ENCODE measurements at places on chromosomes 2 and 18.

GRCh38 chr2:6827566-6828298 is 38.0 kb downstream of the CMPK2 start:
- peak; percentile 38 for DNase-seq

GRCh38 chr2:31967790-31968189 is 43.0 kb downstream of the MEMO1 start:
- peak; percentile 15 for DNase-seq

DNA sequence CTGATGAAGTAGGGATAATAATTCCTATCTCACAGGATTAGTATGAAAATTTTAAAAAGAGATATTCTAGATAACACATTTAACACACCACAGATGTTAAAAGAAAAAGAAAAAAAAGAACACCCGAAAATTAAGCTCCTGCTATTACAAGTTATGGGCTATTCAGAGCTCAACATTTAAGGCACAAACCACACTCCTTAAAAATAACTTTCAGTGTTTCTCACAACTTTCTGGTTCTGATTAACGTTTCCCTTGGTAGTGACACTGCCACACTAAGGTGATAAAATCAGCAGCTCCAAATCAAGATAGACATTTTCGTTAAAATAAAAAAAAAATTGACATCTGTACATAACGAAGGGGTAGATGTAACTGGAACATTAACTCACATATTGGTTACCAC is 26.9 kb downstream of the ACVR1C start:
- DNase-seq, result no peak

GRCh38 chr2:71540818-71541217 is 87.5 kb downstream of the DYSF start:
- no peak for DNase-seq

GRCh38 chr2:180564051-180564450 is 416.4 kb upstream of the UBE2E3 start:
- DNase-seq, result no peak

DNA sequence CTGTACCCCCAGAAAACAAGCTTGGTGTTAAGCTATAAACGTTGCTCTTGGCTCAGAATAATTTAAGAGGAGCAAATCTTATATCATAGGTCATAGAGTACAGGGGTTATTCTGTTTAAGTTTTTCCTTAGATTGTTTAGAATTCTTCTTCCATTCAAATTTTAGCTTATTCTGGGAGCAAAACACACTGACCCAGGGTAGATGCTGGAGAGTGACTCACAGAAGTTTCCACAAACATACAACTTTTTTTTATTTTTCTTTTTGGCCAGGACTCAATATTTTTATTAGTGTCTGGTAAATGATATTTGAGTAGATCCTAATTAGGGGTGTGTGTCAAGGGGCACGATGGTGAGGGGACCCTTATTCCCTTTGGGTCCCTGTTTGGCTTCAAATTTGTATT is 71.5 kb upstream of the PSME4 start:
- DNase-seq, result no peak

DNA sequence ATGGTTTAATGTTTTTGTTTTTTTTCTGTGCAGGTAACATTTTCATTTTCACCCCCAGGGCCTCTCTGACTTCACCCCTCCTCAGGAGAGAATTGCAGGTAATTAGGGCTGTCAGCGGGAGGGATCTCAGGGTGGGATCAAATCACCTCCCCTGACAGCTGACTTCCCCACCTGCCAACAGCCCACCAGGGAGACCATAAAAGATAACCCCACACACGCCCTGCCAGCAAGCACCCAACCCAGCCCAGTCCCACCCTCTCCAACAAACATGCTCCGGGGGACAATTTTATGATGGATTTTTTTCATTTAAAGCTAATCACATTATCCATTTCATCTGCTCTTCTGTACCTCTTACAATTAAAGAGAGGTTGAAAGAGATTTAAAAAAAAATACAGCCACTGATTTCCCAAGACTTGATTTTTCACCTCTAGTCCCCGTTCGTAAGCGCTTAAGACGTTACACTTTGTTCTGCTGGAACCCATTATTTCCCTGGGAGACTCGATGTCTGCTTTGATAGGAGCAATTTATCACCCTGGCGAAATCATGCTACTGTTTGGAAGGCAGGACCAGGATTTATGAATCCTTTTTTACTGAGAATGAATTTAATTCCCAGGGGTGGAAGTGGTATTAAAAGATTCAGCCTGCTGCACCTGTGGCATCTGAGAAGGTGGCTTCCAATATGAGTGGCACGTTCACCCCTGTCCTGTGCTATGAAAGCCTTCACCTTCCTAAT is 232.9 kb upstream of the ID2 start:
- no peak for DNase-seq

- DNase-seq, result no peak
These were observed 340.0 kb upstream of the MEX3C start for GRCh38 chr18:51537487-51537886.

DNA sequence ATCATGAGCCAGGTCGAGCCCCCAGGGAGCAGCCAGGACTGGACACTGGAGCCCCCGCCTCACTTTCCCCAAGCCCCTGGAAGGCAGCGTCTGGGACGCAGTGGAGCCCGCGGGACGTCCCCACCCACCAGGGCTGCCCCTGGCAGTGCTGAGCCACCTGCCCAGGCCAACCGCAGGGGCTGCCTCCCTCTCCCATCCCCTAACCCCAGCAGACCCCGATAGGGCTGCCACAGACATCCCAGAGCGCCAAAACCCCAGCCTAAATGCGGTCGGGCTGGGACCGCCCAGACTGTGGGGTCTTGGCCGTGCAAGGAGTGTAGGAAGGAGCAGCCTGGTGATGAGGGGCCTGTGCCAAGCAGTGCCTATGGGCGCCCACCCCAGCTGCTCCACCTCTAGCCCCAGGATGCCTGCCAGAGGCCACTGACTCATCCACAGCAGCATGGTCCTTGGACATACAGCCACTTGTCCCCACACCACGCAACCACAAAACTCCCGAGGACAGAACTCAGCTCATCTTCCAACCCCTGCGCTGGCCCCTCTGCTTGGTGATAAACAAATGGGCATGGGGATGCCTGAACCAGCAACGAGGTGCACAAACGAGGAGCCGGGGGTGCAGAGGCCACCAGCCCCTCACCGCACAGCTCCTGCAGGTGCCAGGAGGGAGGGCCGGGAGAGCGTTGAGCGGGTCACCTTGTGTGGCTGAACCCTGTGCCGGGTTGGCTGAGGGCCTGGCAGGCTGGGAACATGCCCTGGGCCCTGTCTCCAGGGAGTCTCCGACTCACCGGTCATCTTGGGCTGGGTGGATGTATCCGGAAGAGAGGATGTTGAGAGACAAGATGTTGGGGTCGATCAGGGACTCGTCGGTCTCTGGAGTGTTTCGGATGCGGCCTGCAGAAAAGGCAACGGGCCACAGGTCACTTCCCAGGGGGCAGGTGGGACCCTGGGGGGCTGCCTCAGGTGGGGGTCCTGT is 44.9 kb downstream of the AQP12A start:
- no peak for DNase-seq

DNA sequence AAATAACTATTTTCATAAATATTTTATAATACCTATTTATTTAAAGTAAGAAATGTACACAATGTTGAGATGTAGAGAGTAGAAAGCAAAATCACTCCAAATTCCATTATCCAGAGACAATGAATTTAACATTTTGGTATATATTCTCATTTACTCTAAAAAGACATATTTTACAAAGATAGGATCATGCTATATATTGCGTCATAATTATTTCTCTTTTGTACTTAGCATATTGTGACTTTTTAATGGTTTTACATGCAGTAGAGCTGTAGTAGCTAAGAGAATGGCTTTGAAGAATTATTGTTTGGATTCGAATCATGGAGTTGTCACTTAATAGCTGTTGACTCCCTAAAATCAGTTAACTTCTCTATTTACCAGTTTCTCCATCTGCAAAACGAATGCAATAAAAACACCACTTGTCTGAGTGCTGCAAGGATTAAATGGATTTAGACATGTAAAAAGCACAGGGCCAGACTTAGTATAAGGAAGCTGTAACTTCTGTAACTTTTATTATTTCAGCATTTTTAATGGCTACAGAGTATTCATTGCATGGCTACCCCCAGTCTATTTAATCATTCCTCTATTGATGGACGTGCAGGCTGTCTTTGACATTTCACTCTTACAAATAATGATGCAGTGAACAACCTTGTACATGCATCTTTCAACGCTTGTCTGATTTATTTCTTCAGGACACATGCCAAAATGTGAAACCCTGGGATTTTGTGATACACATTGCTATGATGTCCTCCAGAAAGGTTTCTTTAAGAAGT is 33.2 kb downstream of the KCNS3 start:
- DNase-seq, result no peak

GRCh38 chr2:230998882-230999281 is 3.0 kb downstream of the SPATA3 start:
- DNase-seq, result no peak

GRCh38 chr2:118569876-118570535 is 277.4 kb downstream of the EN1 start:
- DNase-seq, result peak; percentile 93

DNA sequence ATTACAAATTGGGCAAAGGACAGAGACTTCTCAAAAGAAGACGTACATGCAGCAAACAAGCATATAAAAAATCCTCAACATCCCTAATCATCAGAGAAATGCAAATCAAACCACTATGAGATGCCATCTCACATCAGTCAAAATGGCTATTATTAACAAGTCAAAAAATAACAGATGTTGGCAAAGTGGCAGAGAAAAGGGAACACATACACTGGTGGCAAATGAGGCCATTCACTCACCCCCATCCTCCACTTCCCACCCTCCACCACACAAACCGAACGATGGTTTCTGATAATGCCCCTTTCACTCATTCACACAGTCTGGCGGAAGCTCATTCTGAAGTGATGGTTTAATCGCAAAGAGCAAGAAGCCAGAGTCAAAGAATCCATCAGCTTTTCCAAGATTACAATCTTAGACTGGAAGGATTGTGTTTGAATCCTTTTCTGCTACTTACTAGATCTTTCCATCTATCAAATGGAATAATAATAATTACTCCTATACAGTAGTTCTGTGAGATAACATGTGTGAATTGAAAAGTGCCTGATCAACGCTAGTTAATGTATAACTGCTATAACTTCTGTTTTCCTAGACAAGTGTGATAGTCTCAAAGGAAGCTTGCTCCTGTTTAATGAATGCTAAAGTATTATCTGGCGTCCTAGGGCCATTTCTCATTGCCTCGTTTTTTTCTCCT is 16.9 kb upstream of the CD28 start:
- DNase-seq, result no peak

DNA sequence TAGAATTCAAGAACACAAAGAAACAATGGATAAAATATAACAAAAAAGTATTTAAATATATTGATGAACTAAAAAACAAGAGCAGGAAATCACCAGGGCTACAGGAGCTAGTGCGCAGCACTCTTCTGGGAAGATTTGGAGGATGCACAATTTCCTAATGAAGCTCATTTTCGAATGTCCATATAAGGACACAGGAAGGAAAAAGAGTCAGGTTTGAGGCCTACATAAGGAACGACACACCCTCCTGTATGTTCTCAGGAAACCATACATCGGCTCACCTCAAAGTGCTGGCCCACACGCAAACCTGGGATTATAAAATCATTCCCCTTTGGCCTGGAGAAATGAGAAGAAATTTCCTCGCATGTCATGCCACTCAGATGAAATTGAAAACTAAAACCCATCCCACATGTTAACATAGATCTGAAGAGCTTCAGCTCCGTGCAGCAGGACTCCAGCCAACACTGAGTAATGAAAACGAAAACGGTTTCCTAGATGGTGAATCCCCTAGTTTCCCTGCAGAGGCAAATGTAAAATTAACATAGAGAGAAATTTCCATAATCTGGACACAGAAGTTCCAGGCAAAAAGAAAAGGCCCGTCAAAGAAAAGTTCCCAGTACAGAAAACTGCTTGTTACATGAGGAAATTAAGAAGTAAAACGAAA is 825.8 kb downstream of the SOCS6 start:
- DNase-seq, result no peak

- DNase-seq, result peak; percentile 90
These were observed 155.1 kb upstream of the RASGRP3 start for GRCh38 chr2:33321236-33321771.

GRCh38 chr2:45626387-45627221 is 15.5 kb upstream of the SRBD1 start:
- no peak for DNase-seq

All from AG10803 (cell line).